ENCODE measurements at places on chromosomes 3 and 15.

GRCh38 chr15:60526127-60526616 lies 47.2 kb upstream of the ICE2 start:
- DNase-seq = no peak

- peak; percentile 31 for DNase-seq
These were observed 906.7 kb downstream of the IGSF11 start for GRCh38 chr3:118127992-118128391.

- no peak for DNase-seq
These were observed 17.5 kb downstream of the RFTN1 start for GRCh38 chr3:16496008-16496407.

GRCh38 chr3:189883113-189883753 lies 237.5 kb downstream of the P3H2 start:
- DNase-seq = no peak

GRCh38 chr3:23000371-23000770 lies 202.8 kb upstream of the UBE2E2 start:
- DNase-seq = no peak

DNA sequence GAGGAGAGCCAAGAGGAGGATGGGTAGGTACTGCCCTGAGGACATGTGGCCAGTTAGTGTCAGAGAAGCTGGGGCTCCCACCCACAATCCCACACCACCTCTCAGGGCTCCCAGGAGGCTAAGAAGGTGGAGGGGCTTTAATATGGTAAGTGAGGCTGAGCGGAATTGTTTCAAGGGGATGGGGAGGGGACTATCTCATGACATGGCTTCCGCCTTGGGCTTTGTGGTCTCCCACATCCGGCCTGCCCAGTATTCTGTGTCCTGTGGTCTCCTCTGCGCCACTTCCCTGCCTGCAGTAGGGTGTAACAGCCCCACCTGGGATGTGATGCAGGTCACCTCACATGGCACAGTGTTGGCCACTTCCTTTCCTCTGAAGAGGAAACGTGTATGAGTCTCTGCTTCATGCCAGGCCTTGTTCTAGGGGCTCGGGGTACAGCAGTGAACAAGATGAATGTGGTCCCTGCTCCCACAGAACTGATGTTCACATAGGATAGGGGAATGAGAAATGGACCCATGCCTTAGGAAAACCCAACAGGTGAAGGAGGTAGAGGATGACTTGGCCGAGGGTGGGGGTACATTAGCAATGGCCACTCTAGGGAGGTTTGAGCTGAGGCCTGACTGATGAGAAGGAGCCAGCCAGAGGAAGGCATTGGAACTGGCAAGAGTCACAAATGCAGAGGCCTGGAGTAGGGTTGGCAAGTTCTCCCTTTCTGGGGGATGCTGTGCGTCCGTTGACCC lies 3.2 kb downstream of the NEIL1 start:
- no peak for DNase-seq

DNA sequence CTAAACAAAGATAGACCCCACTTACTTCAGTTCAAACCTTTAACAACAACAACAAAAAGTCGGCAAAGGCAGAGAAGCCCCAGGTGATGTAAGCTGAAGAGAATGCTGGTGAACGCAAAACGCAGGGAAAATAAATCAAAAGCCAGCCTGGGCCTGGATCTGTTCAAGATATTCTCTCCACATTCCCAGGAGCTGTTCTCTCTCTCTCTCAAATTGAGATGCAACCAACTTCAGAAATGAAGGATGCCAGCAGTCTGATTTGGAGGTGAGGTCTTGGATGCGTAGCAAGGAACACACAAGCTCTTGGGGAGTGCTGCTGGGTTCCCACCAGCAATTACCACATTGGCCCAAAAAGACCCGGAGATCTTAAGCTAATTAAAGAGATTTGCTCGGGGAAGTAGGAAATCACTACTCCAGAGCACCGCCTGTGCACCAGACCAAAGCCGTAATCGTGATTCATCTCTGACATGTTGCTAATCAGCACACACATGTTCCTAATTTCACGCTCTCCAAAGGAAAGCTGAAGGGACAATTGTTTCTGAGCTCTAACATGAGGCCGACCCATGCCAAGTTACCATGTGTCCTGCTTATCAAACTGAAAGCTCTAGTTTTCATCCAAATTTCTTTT lies 37.1 kb downstream of the IL17RD start:
- DNase-seq = no peak

DNA sequence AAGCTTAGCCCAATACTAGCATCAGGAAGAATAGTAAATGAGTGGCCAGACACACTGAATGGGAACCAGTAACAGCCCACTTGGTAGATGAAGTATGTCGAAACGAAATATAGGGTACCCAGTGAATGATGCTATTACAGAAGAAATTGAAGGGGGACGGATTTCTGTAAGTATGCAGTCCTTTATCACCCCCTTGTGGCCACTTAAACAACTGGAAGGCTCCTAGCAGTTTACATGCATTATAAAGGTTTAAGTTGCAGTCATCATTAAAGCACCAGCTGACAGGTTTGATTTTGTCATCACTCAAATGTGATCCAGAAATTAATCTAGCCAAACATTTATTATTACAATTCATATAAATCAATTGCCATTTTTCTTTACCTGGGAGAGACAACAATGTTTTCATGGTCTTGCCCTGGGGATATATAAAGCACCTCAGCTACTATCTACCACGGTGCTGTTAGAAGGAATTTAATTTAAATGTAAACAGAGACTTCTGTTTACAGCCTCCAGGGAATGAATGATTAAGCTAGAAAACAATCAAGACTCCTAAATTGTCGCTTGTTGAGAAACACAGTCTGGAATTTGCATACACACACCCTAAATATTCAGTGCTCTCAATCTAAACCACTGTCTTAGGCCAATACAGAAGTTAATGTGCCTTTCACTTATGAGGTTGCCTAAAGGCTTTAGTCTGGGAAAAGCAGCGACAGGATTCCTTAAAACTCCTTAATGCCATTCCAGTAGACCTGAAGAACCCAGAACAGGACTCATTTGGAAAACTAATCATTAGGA lies 7.8 kb downstream of the EIF1B start:
- peak; percentile 0 for DNase-seq

- no peak for DNase-seq
These were observed 107.4 kb downstream of the PEAK1 start for GRCh38 chr15:77312523-77312922.

- DNase-seq = no peak
These were observed 17.6 kb upstream of the SEMA3F start for GRCh38 chr3:50137531-50137930.

- no peak for DNase-seq
These were observed 4.8 kb upstream of the PCSK6 start for GRCh38 chr15:101494251-101494796.

GRCh38 chr15:99042892-99043291 lies 35.3 kb upstream of the PGPEP1L start:
- no peak for DNase-seq

- no peak for DNase-seq
These were observed 231.5 kb upstream of the TLE3 start for GRCh38 chr15:70329179-70329578.

DNA sequence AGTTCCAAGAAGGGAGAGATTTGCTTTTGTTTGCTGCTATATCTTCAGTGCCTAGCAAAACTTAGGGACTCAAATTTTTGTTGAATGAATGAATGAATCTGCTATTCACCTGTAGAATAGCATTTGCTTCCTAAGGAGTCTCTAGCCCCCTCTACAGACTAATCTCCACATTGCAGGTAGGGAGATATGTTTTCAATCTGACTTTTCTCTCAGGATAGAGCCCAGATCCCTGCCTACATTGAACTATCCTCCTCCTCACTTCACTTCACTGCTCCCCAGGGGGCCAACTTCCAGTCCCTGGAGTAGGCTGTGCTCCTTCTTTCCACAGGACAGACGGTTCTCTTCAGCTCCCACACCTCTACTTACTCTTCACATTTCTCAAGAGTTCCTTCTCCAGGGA lies 81.9 kb upstream of the PTX3 start:
- no peak for DNase-seq

DNA sequence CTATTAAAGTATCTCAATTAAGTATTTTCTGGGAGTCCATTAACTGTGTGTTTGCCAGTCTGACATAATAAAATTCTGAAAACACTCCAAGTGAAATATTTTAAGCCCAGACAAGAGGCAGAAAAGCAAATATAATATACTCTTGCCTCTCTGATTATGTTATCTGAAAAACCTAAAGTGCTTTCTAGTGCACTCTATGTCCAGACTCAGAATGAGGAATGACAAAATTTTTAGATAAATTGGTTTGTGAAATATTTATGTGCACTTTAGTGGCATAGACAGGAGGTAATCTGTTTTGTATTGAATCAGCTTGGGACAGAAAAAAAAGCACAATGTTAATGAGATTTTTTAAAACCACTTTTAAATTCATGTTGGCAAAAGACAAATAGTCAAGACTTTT lies 508.2 kb upstream of the SUCLG2 start:
- DNase-seq = no peak

GRCh38 chr3:190877925-190878324 lies 15.4 kb upstream of the GMNC start:
- no peak for DNase-seq

Data from NCI-H446 treated with DMSO at 0.1 percent for 48 hours (cell line).